ENCODE measurements at places on chromosomes 5 and 9.

- DNase-seq: no peak
Measured at GRCh38 chr9:111151537-111151936, 113.3 kb upstream of the LPAR1 start.

DNA sequence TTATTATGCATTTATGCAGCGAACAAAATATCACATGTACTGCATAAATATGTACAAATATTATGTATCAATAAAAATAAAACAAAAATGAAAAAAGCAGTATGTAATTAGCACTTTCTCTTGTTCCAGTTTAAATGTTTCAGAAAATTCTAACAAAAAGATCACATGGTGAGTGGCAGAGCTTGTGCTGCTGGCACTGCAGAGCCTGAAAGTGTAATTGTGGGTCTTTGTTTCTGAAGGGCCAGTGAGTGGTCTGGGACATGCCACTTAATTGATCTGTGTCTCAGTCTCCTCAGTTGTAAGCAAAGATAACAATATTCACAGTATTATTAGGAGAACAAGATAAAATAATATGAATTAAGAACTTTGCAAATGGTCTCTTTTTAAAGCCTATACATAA lies 39.5 kb upstream of the RAI14 start:
- DNase-seq: no peak

GRCh38 chr5:133373121-133373870 lies 239.0 kb downstream of the FSTL4 start:
- DNase-seq: no peak

- DNase-seq: no peak
Measured at GRCh38 chr5:119451561-119451960, 736 bp upstream of the HSD17B4 start.

DNA sequence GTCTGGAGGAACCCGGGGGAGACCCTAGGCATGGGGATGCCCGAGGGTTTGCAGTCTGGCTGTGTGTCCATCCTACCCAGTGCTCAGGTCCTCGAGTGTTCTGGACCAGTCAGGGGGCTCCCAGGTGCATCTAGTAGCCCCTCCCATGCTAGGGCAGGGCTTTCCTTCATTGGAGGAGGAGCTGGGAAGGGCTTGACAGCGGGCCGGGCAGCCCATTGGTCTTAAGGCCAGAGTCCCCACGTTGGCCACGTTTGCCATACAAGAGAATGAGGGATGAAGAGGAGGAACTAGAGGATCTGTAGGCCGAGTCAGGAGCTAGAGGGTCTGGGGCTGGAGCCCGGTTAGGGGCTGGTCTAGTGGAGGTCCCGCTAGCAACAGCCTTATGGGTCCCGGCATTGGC lies 37.3 kb upstream of the CTSV start:
- no peak for DNase-seq

GRCh38 chr5:140058212-140058932 lies 15.3 kb upstream of the NRG2 start:
- no peak for DNase-seq

GRCh38 chr9:68797116-68797515 lies 92.1 kb downstream of the PIP5K1B start:
- no peak for DNase-seq

DNA sequence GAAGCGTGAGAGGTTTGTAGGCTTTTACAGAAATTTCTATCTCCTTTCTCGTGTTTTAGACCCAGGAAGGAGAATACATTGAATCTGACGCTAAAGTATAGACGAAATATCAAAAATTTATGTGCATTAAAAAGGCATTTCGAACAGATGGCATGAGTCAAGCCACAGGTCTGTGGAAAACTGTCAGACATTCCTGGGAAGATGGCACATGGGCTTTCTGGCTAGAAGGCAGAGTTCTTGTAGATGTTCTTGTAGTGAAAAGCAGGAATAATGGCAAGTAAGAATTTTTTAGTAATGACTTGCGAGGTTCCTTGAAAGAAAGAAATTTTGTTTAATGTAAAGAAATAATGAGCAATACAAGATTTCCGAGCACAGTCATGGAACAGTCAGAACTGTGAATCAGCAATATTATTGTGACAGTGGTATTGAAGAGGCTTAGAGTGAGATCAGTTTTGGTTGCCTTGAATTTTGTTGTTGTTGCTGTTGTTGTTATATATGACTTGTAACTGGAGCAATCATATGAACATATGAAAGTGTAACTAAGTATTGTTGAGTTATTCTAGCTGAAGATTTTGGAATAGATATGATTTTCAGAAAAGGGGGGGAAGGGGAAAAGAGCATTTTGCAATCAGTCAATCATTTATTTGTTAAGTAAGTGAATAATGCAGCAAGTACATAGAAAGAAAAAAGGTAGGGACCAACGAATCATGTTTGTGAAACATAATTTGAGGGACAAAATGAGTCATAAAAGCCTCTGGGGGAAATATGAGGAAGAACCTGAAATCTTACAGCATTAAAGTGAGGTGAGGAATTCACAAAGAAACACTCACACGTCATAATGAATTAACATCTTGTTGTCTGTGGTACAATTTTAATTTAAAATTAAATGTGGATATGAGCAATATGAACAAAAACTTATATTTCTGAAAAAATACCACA lies 339.0 kb upstream of the CTNND2 start:
- no peak for DNase-seq

DNA sequence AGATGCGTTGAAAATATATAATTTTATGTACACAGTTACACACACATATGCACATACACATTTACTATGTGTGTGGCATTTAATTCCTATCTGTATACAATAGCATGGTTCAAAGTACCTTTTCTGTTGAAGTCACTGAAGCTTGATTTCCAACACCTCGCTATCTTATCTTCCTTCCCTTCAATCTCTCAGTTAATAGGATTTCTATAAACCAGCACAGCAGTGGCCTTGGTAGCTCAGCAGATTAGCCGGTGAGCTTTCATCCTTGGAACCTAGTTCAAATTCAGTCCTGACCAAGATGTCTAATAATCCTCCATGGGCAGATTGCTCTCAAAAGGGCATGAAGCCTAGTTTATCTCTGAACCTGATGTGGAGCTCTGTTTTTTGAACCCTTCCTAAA lies 2389.5 kb downstream of the MAT2B start:
- DNase-seq: no peak

DNA sequence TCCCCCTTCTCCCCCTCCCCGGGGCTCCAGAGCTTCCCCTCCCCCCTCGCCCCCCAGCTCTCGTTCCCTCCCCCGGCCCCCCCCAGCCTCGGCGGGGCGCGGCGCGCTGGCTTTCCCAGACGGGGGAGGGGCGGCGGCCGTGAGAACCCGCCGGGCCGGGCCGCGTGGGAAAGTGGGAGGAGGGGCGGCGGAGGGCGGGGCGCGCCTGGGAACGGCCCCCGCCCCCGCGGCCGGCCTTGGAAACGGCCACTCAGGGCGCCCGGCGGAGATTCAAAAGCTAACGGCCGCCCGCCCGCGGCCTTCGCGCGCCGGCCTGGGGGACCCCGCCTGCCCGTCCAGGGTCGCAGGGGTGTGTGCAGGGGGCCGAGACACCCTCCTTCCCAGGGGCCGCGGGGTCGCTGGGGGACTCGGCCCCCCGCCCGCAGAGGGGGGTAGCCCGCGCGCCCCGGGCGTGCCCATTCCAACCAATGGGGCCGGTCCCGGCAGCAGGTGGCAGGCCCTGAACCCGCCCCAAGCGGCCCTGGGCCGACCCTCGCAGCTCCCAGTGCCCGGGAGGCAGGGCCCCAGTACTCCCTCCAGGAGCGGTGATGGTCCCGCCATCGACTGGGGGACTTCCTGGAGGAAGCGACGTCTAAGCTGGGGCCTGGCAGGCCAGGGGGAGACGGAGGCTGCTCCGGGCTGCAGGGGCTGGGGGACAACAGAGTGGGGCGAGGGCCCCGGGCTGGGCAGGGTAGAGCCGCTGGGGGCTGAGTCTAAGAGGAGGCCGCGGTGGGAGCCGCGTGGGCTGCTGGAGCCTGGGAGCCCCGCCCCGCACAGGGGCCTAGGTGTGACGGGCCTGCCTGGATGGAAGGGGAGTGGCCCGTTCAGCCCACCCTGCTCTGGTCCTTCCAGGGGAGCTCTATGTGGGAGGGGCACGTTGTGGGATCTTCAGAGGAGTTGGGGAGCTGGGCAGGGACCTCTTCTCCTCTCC lies 14.2 kb upstream of the NRARP start:
- no peak for DNase-seq

DNA sequence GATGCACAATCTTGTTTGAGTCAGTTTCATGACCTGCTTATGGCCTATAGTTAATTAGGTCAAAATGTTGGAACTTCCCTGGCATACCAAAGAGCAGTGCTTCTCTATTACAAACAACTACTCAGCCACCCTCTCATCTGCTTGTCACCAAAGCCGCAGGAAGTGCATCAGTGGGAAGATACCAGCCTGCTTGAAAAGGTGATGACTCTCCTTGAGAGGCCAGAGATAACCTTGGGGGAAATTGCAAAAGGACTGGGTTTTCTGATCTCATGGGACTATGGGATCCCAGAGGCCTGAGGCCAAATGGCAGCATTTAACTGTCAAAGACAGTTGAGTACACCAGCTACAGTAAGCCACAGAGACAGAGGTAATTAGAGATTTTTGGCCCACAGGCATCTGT lies 69.9 kb downstream of the C9orf57 start:
- no peak for DNase-seq

DNA sequence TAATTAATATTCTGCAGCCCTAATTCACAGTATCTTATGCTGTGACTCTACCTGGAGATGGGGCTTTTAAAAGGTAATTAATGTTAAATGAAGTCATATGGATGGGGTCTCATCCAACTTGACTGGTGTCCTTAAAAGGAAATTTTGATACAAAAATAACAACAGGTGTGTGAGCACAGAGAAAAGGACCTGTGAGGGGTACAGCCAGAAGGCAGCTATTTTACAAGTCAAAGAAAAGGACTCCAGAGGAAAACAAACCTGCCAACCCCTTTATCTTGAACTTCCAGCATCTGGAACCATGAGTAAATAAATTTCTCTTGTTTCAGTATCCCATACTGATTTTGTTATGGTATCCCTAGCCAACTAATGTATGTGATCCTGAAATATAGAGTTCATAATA lies 250.3 kb downstream of the TMEM232 start:
- no peak for DNase-seq

DNA sequence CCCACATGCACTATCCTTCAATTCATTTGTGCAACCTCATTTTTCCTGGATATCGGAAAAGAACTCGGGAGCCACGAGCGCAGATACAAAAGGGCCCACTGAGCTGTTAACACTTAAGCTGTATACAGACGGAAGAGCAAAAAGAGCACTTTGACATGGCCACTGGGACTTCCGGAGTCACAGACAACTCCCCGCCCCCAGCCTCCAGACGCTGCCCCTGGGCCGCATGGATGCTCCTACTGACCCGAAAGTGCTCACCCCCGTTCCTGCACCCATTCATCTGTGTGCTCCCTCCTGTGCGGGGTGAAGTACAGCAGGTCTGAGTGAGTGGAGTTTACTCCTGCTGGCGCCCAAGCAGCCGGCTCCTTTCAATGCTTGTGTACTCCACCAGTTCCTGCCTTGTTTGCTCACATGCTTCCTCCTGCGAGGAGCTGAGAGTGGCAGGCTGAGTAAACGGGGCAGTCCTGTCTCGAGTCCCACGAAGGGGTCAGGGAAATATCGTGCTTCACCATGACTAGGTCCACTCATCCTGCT lies 901.0 kb upstream of the CTNND2 start:
- no peak for DNase-seq

- DNase-seq: no peak
Measured at GRCh38 chr9:134434894-134435506, 108.7 kb downstream of the RXRA start.

DNA sequence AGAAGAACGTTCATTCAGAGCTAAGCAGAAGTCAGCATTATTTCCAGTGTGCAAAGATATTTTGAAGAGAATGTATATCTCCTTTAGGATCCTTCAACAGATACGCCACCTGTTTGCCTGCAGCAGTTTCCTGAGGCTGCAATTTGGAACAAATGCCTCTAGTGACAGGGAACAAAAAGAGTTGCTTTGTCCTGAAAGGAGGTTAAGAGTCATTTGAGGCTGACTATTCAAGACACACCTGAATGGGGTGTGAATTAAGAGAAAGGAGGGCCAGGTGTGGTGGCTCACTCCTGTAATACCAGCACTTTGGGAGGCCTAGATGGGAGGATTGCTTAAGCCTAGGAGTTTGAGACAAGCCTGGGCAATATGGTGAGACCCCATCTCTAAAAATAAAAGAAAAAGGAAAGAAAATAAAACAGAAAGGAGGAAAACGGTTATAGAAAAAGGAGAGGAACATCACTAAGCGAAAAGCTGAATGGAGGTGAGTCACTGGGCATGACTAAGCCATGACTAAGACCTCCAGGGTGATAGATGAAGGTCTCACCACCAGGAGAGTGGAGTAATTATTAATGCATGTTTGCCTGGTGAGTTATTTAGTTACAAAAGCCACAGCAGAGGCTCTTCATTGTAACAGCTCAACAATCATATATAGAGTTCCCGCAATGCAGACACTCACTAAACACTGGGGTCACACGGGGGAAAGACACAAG lies 255.2 kb upstream of the TNC start:
- DNase-seq: peak; percentile 13

- no peak for DNase-seq
Measured at GRCh38 chr9:22119522-22120158, 110.5 kb upstream of the CDKN2B start.

GRCh38 chr5:127426661-127427060 lies 90.8 kb upstream of the PRRC1 start:
- DNase-seq: no peak

- peak; percentile 34 for DNase-seq
Measured at GRCh38 chr5:107670932-107671741, at the start of gene EFNA5. EFNA5 (minus strand) TSS chr5:107670937.

- no peak for DNase-seq
Measured at GRCh38 chr9:134340475-134341160, 14.4 kb downstream of the RXRA start.

DNA sequence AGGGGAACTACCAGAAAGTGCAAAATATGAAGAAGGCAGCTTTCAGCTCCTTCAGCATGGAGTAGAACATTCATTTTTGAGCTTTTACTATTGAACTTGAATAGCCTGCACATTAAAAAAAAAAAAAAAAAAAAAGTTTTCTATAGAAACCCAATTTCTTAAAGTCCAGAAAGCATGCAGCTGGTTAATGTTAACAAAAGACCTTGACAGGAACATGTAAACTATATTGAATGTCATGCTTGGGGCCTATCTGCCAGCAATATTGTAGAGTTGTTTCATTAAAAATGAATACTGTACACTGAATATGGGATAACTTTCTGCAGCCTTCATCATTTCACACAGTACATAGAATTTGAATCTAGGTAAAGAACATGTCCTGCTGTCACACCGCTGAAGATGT lies 230.6 kb downstream of the NFIB start:
- no peak for DNase-seq

GRCh38 chr9:2919347-2919746 lies 75.5 kb upstream of the PUM3 start:
- DNase-seq: no peak

DNA sequence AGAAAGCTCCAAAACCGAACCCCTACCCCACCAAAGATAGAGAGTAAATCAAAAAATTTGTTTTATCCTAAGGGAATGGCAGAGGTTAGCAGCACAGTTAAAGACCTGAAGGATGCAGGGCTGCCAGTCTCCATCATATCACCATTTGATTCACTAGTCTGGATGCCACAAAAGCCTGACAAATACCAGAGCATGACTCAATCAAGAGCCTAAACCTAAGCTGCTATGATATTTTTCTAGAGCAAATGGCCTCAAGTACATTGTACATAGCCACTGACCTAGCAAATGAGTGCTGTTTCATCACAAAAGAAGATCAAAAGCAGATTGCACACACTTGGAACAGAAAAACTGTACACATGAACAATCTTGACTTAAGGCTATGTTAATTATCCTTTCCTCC lies 48.0 kb downstream of the DPYSL3 start:
- DNase-seq: no peak

- DNase-seq: no peak
Measured at GRCh38 chr9:120711841-120712538, 2.3 kb downstream of the MEGF9 start.

- DNase-seq: no peak
Measured at GRCh38 chr5:140038373-140038957, 4.6 kb downstream of the NRG2 start.
